CD4-positive, alpha-beta T cell treated with Interleukin-6 for 4 hours (primary cell): ENCODE measurements at places on chromosomes 16 and 17.

DNA sequence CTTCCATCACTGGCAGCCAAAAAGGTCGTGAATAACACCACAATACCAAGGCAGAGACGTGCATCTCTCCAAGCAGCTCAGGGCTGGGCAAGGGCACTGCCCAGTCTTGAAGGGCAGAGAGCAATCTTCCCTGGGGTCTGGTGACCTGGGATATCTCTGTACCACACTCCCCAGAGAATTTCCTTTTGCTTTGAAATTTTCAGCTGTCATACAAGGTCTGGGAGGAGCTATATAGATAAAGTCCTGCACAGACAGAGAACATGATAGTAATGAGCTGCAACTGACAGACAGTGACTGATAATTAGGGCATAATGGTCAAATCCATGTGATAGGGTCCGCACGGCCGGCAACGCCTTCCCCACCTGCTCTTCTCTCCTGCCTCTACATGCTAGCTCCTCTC is 68.2 kb downstream of the DYNLRB2 start:
- no peak for DNase-seq

DNA sequence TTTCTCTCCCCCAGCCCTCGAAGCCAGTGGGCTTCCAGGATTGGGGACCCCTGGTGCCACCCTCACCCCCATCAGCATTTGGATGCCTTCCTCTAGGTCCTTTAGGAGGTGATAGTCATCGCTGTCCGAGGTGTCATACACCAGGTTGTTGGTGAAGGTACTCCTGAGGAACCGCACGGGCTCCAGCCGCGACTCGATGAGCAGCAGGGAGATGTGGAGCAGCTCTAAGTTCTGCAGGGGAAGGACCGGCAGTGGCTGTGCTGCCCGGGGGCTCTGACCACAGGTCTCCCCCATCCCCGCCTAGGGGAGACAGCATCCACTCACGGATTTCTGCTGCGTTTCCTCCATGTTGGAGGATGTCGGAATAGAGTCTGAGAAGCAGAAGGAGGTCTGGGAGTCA is 962 bp downstream of the CSHL1 start:
- DNase-seq, result no peak

DNA sequence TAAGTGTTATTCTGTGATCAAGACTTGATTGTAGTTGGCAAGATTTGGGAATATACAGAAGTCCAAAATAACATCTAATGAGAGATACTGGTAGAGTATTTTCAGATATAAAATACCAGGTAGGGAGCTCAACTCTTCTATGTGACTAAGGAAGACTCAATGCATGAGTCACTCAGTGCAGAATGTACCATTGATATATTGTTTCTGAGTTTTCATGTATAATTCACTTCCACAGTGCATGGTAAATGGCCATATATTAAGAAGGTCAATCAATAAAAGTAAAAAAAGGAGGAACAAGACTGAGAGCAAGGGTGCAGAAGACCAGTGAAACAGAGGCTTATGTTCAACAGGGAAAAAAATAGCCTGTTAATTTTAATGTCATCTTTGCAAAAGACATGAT is 1387.9 kb downstream of the CDH8 start:
- no peak for DNase-seq

- DNase-seq, result no peak
These were observed 39.9 kb downstream of the SNX29 start for GRCh38 chr16:12016291-12016947.

- no peak for DNase-seq
These were observed 63.2 kb downstream of the IQCK start for GRCh38 chr16:19781226-19781625.

DNA sequence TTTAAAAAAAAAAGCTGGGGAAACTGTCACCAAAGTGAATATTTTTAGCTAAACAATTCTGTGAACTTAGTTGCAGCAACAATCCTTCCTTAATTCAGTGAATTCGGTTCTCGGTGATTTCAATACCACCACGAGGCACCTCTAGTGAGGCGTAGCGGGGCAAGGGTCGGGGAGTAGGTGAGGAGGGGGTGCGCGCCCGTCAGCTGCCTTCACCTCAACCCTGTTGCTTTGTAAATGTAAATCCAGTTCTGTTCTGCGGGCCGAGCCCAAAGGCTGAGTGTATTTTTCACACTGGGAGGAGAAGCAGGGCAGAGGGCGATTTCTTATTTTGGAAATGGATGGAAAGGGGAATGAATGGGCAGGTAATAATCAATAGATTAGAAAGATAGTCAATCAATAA is 17.4 kb downstream of the SALL1 start:
- DNase-seq, result no peak

DNA sequence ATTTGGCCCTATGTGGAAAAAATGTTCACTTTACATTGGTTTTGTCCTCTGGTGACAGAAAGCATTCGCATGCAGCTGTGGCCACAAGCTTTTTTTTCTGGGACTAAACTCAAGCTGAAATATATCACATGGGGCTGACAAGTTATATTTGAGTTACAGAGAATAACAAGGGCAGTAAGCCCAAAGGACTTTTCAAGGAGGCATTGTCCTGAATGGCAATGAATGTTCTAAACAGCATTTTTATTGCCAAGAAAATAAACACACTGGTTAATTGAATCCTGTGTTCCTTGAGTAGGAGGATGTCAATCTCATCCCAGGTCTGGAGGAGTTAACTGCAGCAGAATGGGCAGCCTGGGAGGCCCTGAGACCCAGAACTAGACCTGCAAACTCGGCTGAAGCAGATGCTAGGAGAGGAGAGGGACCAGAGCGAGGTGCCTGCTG is 114.5 kb downstream of the COPRS start:
- no peak for DNase-seq

DNA sequence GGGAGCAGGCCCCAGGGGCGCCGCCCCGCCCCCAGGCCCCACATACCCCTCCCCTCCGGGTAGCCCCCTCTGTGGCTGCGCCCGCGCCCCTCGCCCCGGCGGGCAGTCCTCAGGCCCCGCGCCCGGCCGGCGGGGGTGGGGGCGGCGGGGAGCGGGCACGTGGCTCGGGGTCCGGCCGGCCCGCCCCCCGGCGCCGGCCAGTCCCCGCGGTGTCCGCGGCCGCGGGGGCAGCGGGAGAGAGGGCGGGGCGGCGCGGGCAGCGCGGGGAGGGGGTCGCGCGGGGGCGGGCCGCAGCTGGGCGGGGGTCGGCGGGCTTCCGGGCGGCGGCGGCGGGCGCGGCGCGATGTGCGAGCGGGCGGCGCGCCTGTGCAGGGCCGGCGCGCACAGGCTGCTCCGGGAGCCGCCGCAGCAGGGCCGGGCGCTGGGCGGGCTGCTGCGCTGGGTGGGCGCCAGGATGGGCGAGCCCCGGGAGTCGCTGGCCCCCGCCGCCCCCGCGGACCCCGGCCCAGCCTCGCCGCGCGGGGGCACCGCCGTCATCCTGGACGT is 335 bp downstream of the NECAB2 start:
- DNase-seq, result no peak

GRCh38 chr16:47905771-47906170 is 250.0 kb downstream of the ABCC12 start:
- no peak for DNase-seq

DNA sequence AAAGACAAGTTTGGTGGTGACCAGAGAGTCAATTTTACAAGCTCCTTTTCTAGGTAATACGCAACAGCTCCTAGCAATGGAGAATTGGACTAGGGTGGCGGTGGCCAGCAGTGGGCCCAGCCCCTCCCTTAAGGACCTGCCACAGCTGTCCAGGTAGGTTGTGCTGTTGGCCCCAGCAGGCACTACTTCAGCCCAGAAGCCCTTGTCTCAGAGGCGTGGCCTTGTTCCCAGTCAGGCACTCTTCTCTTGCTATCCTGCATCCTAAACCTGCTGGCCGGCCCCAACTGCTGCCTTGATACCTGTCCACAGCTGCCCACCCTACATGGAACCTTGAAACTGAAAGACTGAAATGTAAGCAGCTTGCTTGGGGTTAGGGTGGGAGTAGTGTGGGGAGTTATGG is 989 bp upstream of the GALK1 start:
- no peak for DNase-seq

DNA sequence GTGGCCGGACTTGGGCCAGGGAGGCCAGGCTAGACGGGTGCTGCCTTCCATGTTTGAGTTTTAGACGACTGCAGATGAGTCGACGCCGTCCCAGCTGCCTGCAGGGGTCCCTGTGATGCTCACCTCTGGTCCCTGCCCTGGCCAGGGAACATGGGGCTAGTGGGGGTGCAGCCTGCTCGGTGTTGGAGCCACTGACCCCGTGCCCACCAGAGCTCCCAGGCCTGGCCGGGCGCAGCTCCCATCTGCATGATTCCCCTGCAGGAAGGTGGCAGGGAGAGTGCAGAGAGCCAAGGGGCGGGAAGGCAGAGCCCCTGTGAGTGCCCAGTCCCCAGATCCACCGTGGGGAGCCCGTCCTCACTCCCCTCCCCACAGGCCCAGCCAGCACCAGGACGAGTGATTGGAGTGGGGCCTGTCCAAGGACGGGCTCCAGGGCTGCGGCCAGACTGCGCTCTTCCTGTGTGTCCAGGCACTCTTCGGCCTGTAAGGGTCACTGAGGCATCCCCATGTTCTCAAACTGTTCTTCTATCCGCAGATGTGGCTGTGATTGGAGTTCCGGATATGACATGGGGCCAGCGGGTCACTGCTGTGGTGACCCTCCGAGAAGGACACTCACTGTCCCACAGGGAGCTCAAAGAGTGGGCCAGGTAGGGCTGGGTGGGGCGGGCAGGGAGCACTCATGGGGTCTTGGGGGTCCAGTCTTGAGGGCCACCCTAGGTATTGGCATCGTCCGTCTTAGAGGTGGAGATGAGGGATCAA is 26.0 kb upstream of the CDH15 start:
- no peak for DNase-seq

GRCh38 chr17:13594310-13594709 is 7.4 kb downstream of the HS3ST3A1 start:
- DNase-seq, result no peak

- no peak for DNase-seq
These were observed 9.8 kb upstream of the RNF157 start for GRCh38 chr17:76250141-76250540.

GRCh38 chr16:10920726-10921427 is 21.4 kb downstream of the DEXI start:
- DNase-seq, result no peak

DNA sequence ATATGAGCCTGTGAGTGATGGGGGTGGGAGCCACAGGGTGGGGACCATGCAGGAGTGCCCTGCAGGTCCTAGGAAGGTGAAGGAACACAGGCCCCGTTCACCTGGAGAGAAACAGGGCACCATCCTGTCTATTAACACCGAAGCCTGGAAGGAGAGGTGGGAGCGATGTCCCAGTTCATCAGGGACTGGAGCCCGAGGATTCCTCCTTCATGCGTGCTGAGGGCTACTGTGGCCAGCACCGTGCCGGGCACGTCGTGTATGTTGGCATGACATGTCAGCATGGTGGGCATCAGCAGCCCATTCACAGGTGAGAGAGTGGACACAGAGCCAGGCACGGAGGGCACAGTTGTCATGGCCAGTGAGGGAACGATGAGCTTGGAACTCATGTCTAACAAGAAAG is 1.4 kb downstream of the WFIKKN2 start:
- DNase-seq, result no peak

DNA sequence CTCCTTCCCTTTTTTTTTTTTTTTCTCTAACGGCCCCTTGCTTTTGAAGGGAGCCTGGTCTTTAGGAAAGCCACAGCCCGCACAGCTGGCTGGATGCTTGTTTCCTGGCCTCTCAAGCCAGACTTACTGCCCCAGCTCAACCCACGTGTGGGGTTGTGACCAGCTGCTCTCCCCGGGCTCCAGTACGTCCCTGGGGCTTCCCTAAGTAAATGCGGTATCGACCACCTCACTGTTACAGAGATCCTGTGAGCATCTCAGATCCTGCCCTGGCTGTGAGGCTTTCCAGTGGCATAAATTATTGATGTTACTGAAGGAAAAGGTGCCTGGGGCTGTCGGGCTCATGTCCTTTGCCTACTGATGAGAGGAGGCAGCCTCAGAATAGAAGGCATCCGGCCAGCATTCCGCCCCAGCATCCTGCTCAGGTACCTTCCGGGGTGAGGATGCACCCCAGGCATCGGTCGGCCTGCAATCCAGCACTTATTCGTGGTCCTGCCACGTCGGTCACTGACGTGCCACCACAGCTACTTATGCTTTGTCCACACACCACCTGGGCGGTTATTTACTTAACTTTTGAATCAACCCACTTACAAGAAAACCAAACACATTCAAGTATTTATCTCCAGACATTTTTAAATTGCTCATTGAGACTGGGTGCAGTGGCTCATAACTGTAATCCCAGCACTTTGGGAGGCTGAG is 9.6 kb downstream of the GPRC5B start:
- DNase-seq, result no peak

GRCh38 chr17:80254396-80255251 is 6.0 kb upstream of the RNF213 start:
- peak; percentile 73 for DNase-seq

- DNase-seq, result no peak
These were observed 16.6 kb upstream of the NOS2 start for GRCh38 chr17:27816946-27817345.

DNA sequence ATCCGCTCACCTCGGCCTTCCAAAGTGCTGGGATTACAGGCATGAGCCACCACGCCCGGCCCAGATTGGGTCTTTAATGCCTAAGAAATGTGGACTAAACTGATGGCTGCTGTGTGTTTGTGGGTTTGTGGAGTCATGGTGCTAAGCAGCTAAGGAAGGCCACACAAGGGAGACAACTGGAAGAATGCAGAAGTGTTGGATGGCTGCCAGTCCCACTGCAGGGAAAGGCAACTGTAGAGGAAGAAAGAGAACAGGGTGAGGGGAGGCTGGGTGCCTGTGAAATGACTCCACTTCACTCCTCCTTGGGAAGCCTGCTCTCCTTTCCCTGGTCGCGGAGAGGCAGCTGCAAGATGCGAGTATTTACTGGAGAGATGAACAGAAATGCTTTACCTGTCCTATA is 23.5 kb upstream of the SIAH1 start:
- no peak for DNase-seq

DNA sequence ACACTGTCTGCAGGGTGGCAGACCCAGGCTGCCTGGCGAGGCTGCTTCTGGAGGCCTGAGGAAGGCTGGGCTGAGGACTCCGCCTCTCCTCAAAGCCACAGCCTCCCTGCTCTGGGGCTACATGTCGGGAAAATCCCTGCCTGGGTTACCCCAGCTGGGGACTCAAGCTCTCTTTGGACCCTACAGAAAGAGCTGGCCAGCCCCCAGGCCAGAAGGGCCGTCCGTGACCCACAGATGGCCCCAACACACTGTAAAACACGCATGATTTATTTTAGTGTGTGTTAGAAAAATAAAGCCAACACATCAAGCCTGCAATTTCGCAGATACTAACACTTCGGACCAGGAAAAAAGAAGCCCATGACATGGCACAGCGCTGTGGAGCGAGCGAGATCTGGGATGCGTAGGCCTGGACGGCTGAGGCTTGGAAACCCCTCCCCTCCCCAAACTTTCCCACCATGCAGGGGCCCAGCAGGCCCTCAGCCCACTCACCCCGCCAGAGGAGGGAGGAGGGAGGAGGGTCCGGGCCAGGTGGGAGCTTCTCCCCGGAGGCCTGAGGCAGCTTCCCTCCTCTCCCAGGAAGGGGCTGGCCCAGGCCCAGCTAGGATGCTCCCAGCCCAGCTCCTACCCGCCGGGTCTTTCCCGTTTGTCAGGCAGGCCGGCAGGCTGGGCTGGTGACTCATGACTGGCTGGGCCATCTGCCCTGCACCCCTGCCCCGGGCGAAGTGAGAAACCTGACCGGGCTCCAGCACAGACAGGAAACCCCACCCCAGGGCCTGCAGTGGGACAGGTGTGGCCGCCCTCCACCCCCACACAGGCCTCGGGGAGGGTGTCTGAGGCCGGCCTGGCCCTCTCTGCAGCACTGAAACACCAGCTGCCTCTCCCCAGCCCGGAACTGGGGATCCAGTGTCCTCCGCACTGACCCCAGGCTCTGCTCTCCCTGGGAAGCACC is 34.1 kb upstream of the SLC38A10 start:
- DNase-seq, result no peak
